ENCODE measurements at places on chromosomes 5 and 9. TPM values are rescaled to one million over a fixed set of nuclear protein-coding genes. Genes with fewer than 3 reads are reported as not detected.

DNA sequence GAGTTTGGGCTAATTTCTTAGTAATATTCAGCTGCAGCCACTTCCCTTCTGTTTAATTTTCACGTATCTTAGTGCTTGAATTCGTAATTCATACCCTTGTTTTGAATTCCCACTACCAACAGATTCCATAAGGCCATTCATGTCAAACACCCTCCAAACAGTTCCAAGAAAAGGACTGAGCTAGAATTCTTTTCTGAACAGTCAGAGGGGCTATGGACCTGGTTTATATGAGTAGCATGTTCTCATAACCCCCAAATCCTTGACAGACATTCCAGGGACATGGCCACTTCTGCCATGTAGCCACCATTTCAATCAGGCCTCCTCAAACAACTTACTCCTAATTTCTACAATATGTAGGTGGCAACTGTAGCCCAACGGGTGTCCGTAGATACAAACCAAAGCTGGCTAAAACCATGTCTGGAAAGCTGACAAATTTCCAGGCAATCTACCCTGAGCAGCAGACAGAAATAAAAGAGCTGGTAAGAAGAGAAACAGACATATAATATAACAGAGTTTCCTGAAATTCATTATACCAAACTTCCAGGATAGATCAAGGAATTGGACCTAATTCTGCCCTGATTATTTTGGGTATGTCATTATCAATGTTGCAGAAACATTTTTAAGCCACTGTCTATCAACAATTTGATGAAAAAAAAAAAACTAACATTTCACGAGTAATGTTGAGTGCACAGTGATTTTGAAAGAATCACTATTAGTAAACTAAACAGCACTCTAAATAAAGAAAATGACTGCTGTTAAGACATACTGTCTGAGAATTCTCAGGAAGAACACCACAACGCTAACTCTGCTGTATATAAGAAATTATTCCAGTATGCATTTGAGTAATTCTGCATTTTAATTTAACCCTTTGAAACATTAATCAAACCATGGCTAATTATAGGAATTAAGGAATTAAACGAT is 40.7 kb downstream of the EBF1 start:
- H3K27me3 ChIP-seq: peaks cover 52% of the 10 kb centered on the region
- H3K4me1 ChIP-seq: no peaks in the 10 kb centered on the region
- H3K27ac ChIP-seq: no peak overlapping the region
- DNase-seq: no peak

TMEM252 gene
- total RNA-seq: not detected

SPATA31A3 gene
- not detected for total RNA-seq

ADGRD2 gene
- not detected for total RNA-seq

- DNase-seq: no peak
- H3K36me3 ChIP-seq: peaks cover 22% of the 10 kb centered on the region
- H3K4me3 ChIP-seq: no peak overlapping the region
- H3K27me3 ChIP-seq: no peaks in the 10 kb centered on the region
- H3K4me1 ChIP-seq: peaks cover 9% of the 10 kb centered on the region
Measured at GRCh38 chr5:127068493-127069214, 4.6 kb downstream of the C5orf63 start.

DNA sequence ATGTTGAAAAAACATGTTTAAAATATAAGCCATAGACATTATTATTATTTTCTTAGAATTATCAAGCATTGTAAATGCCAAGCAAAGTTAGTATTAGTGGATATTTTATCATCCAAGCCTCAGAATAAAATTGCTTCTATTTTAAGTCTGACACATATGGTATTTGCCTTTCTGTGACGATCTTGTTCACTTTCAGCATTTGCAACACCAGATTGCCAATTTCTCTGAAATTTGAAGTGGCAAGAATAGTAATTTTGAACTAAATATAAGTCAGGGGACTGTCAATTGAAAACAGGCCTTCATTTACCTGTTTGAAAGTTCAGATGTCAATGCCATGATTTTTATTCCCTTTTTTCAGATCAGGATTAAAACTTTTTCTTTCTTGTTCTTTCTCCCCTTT is 1233.6 kb upstream of the CDH18 start:
- DNase-seq: no peak
- H3K27me3 ChIP-seq: no peaks in the 10 kb centered on the region
- no peak overlapping the region for H3K27ac ChIP-seq
- H3K4me1 ChIP-seq: no peaks in the 10 kb centered on the region
- no peak overlapping the region for H3K4me3 ChIP-seq
- H3K36me3 ChIP-seq: no peaks in the 10 kb centered on the region

SLCO4C1 gene
- total RNA-seq: 0.42 TPM

DPYSL3 gene
- total RNA-seq: not detected

DNA sequence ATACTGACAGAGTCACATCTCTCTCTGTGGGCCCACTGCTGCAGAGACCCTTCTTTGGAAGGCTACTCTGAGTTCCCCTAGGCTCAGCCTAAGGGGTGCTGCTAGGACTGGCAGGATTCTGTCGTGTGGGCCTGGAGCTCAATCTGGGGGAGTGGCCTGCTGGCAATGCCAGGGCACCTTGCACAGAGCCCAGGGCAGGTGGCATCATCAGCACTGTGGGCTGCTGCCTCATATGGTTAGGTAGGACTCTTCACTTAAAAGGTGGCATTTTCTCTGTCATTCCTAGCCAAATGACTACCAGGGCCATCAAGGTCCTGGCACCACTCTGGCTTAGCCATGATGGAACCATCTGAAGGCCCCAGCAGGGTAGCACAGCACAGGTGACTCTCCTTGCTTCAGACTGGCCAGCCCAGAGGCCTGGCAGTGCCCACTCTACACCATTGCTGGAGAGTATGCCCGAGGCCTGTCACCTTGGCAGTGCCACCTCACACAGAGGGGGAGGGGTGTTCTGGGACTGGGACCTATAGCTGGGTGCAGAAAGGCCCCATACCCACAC is 21.9 kb downstream of the PITX1 start:
- no peak overlapping the region for H3K27ac ChIP-seq
- no peaks in the 10 kb centered on the region for H3K4me1 ChIP-seq
- no peaks in the 10 kb centered on the region for H3K36me3 ChIP-seq
- peaks cover 2% of the 10 kb centered on the region for H3K27me3 ChIP-seq
- no peak overlapping the region for H3K4me3 ChIP-seq

MORN5 gene
- not detected for total RNA-seq

- DNase-seq: peak; percentile 69
- H3K4me1 ChIP-seq: peaks cover 10% of the 10 kb centered on the region
- H3K27ac ChIP-seq: no peak overlapping the region
- no peaks in the 10 kb centered on the region for H3K36me3 ChIP-seq
- H3K27me3 ChIP-seq: peaks cover 30% of the 10 kb centered on the region
Measured at GRCh38 chr9:137156567-137157375, 13.1 kb downstream of the LRRC26 start.

SHC3 gene
- total RNA-seq: not detected

DNA sequence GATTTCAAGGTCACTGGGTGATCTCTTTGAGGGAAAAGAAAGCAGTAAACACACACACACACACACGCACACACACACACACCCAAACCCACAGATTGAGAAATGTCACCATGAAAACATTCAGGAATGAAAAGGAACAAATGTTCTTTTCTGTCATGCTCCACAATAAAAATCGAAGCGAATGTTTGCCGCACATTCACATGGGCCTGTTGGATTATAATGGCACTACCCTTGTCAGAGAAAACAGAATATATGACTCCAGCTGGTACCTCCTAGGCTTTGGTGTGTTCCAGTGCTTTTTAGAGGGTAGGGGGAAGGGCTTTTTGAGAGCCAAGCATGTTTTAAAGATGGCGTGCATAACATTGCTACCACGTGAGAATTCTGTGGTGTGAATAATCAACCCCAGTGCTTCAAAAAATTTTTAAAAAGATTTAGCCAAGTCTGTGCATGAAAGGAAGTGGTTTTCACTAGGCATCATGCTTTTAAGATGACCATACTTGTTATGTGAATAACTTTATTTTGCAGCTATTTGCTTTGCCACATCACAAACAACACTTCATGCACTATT is 120.8 kb upstream of the ZNF608 start:
- H3K4me3 ChIP-seq: peak overlapping the region; percentile 3
- no peak for DNase-seq
- H3K27me3 ChIP-seq: peaks cover 3% of the 10 kb centered on the region
- no peaks in the 10 kb centered on the region for H3K36me3 ChIP-seq

IQGAP2 gene
- total RNA-seq: 74.9 TPM

GRCh38 chr9:117437283-117437682 is 22.4 kb upstream of the ASTN2 start:
- H3K4me3 ChIP-seq: no peak overlapping the region
- no peaks in the 10 kb centered on the region for H3K27me3 ChIP-seq
- no peak for DNase-seq
- no peaks in the 10 kb centered on the region for H3K36me3 ChIP-seq
- H3K27ac ChIP-seq: no peak overlapping the region

Data from activated naive CD8-positive, alpha-beta T cell treated with anti-CD3 and anti-CD28 coated beads, Interleukin-2, amount 10 ng/mL, durations not matched to agents 7 days and 5 days (primary cell).